ENCODE measurements at places on chromosomes 7 and 10. TPM values are rescaled to one million over a fixed set of nuclear protein-coding genes. Genes with fewer than 3 reads are reported as not detected.

ITGA8 gene
- not detected for total RNA-seq

GIGYF1 gene
- total RNA-seq, result 57.3 TPM

SFRP4 gene
- not detected for total RNA-seq

VIPR2 gene
- 0.24 TPM for total RNA-seq

CUL2 gene
- 37.4 TPM for total RNA-seq

PRSS37 gene
- total RNA-seq, result not detected

MORN4 gene
- total RNA-seq, result 1.3 TPM

EPO gene
- not detected for total RNA-seq

SAP25 gene
- total RNA-seq, result 41.5 TPM

MMP21 gene
- total RNA-seq, result not detected

STOX1 gene
- 1.2 TPM for total RNA-seq

CSGALNACT2 gene
- 43.5 TPM for total RNA-seq

Data from activated naive CD4-positive, alpha-beta T cell treated with anti-CD3 and anti-CD28 coated beads, Interleukin-2, amount 10 ng/mL, durations not matched to agents 5 hours and 36 hours (primary cell).